ENCODE measurements at places on chromosomes 12 and 14. TPM values are rescaled to one million over a fixed set of nuclear protein-coding genes. Genes with fewer than 3 reads are reported as not detected.

TMX1 gene
- 26.2 TPM for total RNA-seq

DNA sequence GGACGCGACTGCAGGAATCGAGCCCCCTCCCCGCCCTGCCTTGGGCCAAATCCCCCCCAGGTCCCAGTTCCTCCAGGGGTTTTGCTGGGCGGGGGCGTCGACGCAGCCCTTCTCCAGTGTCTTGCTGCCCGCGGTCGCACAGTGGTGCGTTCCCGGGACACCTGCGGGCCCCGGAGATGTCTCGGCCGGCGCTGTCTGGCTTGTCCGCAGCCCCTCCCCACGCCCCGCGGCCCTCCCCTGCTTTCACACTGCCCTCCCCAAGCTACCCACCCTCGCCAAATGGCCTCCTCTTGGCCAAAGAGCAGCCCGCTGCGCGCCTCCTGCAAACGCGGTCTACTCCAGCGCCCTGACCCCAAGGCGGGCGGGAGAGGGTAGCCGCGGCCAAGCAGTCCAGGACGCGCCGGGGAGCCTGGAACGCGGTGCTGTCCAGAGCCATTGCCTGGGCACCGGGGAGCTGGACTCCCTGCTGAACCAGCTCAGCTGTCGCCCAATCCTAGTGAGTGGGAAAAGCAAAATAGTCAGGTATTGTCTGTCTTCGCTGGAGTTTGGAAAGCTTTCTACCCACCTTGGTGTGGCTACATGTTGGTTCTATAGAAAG is 122.0 kb downstream of the AACS start:
- no peak overlapping the region for H3K27ac ChIP-seq
- H3K4me3 ChIP-seq, result peak overlapping the region; percentile 8
- peaks cover 35% of the 10 kb centered on the region for H3K27me3 ChIP-seq
- DNase-seq, result no peak

IFNG-AS1 gene
- total RNA-seq, result not detected

- H3K36me3 ChIP-seq, result no peaks in the 10 kb centered on the region
- no peak for DNase-seq
- H3K27ac ChIP-seq, result no peak overlapping the region
- H3K4me1 ChIP-seq, result peaks cover 5% of the 10 kb centered on the region
- H3K27me3 ChIP-seq, result no peaks in the 10 kb centered on the region
- H3K4me3 ChIP-seq, result no peak overlapping the region
Observed at GRCh38 chr14:89424241-89424640, 7.2 kb upstream of the FOXN3 start.

- no peaks in the 10 kb centered on the region for H3K36me3 ChIP-seq
- no peak overlapping the region for H3K4me3 ChIP-seq
- no peaks in the 10 kb centered on the region for H3K27me3 ChIP-seq
- no peaks in the 10 kb centered on the region for H3K4me1 ChIP-seq
Observed at GRCh38 chr12:120764816-120765215, 39.2 kb downstream of the ACADS start.

All from uterus (tissue), 4 donors.